ENCODE measurements at places on chromosomes 6 and 20. TPM values are rescaled to one million over a fixed set of nuclear protein-coding genes. Genes with fewer than 3 reads are reported as not detected.

Gene TSHZ2
- total RNA-seq: 1.0 TPM

Gene CD40
- total RNA-seq: 13.8 TPM

Gene CCNC
- total RNA-seq: 80.4 TPM

Gene GZF1
- total RNA-seq: 56.4 TPM

Gene ALDH5A1
- total RNA-seq: 0.68 TPM

Gene NKX2-4
- total RNA-seq: not detected

Gene LPA
- not detected for total RNA-seq
